ENCODE measurements at places on chromosomes 5 and 9. TPM values are rescaled to one million over a fixed set of nuclear protein-coding genes. Genes with fewer than 3 reads are reported as not detected.

DNA sequence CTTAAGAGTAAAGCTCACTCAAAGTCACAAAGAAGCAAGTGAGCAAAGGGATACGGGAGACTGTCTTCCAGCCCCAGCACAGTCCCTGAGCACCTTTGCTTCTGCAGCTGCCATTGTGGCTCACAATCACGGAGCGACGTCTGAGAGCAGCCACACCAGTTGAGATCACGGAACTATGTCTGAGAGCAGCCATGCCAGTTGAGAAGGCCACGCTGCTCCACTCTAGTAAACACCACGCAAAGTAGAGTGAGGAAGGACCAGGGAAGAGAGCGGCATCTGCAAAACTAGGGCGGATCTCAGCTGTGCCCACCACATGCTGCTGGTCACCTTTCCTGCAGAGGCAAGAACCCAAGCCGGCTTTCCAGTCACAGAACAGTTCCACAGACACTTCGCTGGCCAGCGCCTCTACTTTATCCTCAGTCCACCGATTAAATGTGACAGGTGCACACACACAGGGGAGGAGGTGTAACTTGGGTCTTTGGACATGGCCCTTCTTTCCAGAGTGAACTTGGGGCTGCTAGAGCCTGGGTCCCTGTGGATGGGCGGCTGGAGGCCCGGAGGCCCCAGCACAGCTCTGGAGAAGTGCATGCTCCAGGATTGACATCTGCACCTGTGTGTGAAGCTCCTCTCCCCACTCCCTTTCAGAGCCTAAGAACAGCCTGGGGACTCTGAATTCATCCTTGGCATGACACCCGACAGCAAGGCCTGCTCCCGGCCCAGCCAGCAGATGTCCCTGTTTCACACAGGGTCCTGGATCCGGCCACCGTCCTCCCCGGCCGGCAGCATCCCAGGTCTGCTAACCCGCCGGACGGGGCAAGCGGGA is 324.9 kb upstream of the IRX4 start:
- DNase-seq, result no peak

DNA sequence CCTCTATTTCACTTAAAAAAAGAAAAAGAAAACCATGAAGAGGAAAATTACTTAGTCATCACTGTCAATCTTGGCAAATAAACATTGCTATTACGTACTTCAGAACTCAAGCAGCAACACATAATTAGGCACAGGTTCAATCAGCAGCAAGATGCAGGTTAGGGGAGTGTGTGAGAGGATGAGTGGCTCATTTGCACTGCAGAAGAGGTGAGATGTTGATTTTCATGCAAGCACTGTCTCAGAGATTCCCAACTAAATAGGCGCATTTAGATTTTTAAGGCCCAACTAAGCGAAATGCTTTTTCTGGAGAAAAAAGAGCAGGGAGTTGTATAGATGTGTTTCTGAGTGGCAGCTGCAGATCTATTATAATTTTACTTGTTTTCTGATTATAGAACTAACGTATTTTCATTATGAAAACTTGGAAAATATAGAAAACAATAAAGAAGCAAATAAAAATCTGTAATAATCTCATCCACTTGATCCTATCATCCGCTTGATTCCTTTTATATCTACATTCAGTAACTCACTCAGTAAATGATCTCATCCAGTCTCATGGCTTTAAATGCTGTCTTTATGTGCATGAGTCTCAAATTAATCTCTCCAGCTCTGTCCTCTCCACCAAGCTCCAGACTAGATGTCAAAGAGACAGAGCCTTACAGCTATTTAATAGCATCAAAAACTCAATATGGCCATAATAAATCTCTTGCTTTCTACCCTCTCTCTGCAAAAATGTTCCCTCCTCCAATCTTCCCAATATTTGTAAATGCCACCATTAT is 162.5 kb downstream of the ZNF462 start:
- DNase-seq, result no peak

- no peak for DNase-seq
These were observed 34.0 kb downstream of the CCNJL start for GRCh38 chr5:160278343-160278742.

DNA sequence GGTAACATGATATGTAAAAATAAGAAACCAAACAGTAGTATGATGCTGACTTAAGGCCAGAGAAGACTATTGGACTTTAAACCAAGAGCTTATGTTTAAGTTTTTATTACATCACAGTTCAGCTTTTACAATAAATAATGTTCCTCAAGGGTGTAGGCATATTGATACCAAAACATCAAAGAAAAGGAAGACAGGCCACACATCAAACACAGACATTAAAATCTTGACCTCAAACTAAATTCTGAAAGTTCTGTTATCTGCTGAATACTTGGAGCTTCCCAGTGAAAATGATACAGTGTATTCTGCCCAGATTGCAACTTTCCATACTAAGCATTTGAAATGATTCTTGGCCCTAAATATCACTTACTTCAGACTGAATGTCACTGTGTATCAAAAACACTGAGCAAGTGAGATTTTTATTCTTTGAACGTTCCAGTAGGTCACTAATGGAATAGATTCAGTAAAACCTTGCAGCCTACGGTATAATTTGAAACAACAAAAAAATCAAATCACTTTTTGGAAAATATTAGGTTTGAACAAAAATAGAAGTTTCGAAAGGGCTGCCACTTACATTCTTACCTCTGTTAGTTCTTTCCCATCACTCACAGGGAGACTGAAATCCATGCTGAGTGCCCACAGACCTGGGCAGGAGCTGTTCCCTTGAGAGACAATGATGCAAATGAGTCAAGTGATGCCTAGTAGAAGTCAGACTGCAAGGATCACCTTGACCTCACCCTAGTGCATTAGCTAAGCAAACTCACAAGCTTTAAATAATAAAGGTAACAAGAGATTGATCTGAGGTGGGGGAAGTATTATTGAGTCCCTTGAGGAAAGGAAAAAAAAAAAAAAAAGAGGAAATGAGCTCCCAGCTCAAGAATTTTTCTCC is 2.5 kb downstream of the LPAR1 start:
- DNase-seq, result no peak

- peak; percentile 62 for DNase-seq
These were observed 131.8 kb upstream of the IER5L start for GRCh38 chr9:129309906-129310305.

GRCh38 chr5:163604013-163604412 is 98.6 kb downstream of the MAT2B start:
- no peak for DNase-seq

DNA sequence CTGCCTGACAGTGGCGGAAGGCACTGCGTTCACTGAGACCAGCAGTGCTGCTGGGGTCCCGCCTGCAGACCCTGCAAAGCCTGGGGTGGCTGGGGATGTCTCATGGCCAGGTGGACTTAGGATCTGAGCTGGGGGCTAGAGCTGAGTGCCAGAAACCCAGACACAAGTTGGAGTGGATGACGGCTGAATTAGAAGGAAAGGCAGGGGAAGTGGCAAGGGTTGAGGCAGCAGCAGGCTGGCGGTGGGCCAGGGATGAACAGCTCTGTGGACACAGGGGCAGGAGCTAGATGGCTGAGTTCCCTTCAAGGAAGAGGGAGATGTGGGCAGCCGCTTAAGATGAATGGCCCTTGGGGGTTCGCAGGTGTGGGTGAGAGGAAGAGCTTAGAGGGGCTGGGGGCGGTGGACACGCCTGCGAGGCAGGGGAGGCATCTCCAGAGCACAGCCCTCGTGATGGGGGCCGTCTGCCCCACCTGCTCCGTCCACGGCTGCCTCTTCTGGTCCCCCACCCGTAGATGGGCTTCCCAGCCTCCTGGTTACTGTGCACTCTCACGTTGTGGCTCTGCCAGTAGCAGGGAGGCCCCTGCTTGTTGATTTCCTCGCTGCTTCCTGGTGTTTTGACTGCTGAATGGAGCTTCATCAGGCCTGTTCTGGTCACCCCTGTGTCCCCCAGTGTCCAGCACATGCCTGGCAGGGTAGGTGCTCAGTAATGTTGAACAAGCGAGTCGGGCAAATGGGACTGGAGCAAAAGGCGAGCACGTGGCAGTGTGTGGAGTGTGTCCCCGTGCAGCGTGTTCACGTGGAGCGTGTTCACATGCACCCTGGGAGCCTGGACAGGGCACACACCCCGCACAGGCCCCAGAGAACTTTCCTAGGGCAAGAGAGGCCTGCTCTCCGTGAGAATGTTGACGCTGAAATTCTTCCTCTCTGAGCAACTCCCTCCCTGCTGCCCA is 168.2 kb downstream of the CACNA1B start:
- peak; percentile 75 for DNase-seq

- DNase-seq, result no peak
These were observed 15.8 kb downstream of the NDST1 start for GRCh38 chr5:150523472-150524350.

DNA sequence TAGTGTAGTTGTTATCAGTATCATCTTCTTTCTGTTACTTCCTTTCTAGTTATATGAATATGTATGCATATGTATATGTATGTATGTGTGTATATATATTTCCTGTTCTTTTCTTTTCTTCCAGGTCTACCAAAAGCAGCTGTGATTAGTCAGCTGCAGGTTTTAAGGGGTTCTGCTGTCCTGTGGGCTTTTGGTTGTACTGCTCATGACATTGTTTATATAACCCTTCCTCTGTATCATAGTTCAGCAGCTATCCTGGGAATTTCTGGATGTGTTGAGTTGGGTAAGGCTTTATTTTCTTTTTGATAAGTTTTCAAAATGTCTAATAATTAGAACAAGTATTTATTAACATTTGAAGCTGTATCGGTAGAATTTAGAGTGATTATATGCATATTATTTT is 23.2 kb downstream of the SLC27A6 start:
- DNase-seq, result no peak

DNA sequence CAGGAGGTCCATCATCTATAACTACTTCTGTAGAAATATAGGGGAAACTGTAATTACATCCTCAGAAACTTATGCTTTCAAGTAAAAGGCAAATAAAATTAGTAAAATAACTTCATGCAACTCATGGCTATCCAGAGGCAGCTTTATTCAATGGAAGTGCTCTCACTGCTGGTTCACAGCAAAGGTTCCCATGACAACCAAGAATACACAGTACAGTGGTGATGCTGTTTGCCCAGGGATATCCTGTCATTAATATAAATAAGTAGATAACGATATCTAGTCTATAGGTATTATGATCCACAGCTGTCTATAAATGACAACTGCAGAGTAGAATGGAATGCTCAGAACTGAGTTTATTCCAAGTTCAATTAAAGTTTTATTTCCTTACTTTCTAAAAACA is 390.3 kb downstream of the PDE4D start:
- DNase-seq, result no peak

GRCh38 chr9:125440411-125440810 is 178.8 kb downstream of the GAPVD1 start:
- DNase-seq, result peak; percentile 80

GRCh38 chr5:178376921-178377582 is 144.4 kb upstream of the PHYKPL start:
- DNase-seq, result peak; percentile 64

- DNase-seq, result no peak
These were observed 63.0 kb upstream of the SELENOP start for GRCh38 chr5:42874621-42875198.

GRCh38 chr5:173581408-173582215 is 34.8 kb downstream of the BOD1 start:
- DNase-seq, result no peak

GRCh38 chr9:42388146-42388690 is 204.8 kb downstream of the SPATA31A6 start:
- DNase-seq, result no peak

GRCh38 chr5:59285300-59286016 is 608.1 kb downstream of the PDE4D start:
- DNase-seq, result no peak

DNA sequence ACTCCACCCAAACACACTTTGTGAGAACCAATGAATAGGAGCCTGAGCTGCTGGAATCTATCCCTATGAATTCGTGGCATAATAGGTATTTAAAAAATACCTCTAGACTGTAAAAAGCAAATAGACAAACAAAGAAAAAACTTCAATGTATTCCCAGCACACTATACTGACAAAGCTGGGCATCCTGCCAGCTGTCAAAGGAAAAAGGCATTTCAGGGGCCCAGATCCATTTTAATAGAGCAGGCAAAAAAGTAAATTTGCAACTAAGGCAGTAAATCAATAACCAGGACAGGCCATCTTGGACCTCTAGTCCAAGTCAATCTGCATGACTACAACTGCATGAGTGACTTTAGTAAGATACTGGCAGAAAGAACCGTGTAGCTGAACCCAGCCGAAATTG is 25.6 kb upstream of the LARP1 start:
- no peak for DNase-seq

GRCh38 chr9:28264368-28264767 is 691.1 kb upstream of the C9orf72 start:
- no peak for DNase-seq

GRCh38 chr9:6782345-6782744 is 24.6 kb downstream of the KDM4C start:
- no peak for DNase-seq

DNA sequence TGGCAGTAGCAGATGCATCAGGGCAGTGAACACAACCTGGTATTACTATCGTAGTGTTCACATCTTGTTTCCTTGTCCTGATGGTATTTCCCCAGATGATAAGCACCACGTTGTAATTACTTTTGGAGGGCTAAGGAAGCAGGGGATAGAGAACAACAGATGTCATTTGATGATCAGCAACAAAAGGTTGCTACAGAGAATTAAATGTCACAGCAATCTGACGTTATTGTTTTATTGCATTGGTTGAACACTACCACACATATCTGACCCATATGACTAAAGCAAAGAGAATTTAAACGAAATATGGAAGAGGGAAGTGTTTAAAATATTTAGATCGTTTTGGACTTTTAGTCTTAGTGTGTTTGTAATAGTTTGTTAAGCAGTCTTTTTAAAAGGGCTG is 408.3 kb downstream of the SH3GL2 start:
- DNase-seq, result no peak

Gene PCSK1
- 18.5 TPM for total RNA-seq

Gene DCP2
- total RNA-seq, result 31.7 TPM

Gene FCN1
- 7.1 TPM for total RNA-seq

Gene TSLP
- 2.2 TPM for total RNA-seq

Gene OTP
- total RNA-seq, result not detected

Gene FBXO10
- total RNA-seq, result 5.4 TPM

Gene GABRA6
- not detected for total RNA-seq

Gene TTC33
- 18.2 TPM for total RNA-seq

Gene TPM2
- 3,529 TPM for total RNA-seq

Gene ECSCR
- 46.6 TPM for total RNA-seq

Gene TPPP
- 9.8 TPM for total RNA-seq

Gene OR1B1
- not detected for total RNA-seq

Gene STKLD1
- 1.2 TPM for total RNA-seq

Gene C8G
- total RNA-seq, result 1.4 TPM

Gene HNRNPH1
- total RNA-seq, result 345 TPM

Gene GHR
- total RNA-seq, result 11.4 TPM

Gene JAKMIP2
- 0.42 TPM for total RNA-seq

Data from posterior vena cava (tissue), 2 donors.